ENCODE measurements at places on chromosomes 5 and 9. TPM values are rescaled to one million over a fixed set of nuclear protein-coding genes. Genes with fewer than 3 reads are reported as not detected.

DNA sequence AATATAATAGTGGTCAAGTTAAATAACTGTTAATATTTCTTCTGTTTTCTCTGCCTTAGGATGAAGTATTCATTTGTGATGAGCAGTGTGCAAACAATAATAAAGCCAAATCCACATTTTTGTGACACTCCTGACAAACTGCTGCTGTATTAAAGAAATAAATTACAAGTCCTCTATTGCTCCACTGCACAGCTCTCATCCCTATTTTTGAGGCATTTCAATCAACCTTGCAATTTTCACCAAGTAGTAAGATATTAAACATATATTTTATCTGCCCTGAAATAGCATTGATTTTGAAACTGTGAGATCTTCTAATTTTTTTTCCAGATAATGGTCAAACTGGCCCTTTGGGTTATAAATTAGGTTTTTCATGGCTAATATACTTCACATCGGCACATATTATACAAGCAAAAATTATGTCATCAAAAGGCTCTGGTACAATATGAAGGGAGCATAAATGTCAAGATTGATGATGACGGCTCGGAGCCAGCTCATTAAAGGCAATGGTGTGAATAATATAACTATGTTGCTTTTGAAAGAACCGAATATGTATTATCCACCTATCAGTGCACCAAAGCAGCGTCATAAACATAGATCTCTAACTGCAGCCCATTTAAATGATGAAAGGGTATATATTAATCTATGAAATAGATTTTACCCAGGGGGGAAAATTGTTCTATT is 764.9 kb downstream of the DNAH5 start:
- DNase-seq = no peak

GRCh38 chr5:157196045-157196444 is 15.4 kb downstream of the ITK start:
- no peak for DNase-seq

Gene NRG2
- polyA plus RNA-seq = 1.1 TPM

GRCh38 chr9:272251-273213 is 57.9 kb downstream of the DOCK8 start:
- DNase-seq = no peak

- no peak for DNase-seq
Observed at GRCh38 chr5:159456722-159457465, 126.6 kb upstream of the IL12B start.

Gene GFI1B
- polyA plus RNA-seq = 0.78 TPM

Gene SV2C
- polyA plus RNA-seq = 0.21 TPM

- no peak for DNase-seq
Observed at GRCh38 chr5:13601112-13601511, 343.4 kb downstream of the DNAH5 start.

Gene PDE6A
- polyA plus RNA-seq = 0.14 TPM

Gene FIBCD1
- polyA plus RNA-seq = 0.49 TPM

- DNase-seq = no peak
Observed at GRCh38 chr9:23611869-23612268, 214.2 kb downstream of the ELAVL2 start.

DNA sequence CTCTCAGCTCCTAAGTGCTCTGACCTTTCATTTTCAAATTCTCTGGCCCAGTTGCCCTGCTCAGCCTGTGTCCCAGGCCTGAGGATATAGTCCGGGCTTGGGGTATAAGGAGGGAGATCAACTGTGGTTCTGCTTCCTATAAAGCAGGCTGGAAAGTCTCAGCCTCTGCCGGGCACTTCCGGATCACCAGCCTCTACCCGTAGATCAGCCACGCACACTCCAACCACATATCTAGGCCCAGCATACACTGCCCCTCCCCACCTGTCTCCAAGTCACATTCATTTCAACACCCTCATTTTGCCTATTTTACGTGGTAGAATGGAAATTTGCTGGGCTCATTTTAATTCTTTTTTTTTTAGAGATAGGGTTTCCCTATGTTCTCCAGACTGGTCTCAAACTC is 3.1 kb downstream of the ZER1 start:
- no peak for DNase-seq

DNA sequence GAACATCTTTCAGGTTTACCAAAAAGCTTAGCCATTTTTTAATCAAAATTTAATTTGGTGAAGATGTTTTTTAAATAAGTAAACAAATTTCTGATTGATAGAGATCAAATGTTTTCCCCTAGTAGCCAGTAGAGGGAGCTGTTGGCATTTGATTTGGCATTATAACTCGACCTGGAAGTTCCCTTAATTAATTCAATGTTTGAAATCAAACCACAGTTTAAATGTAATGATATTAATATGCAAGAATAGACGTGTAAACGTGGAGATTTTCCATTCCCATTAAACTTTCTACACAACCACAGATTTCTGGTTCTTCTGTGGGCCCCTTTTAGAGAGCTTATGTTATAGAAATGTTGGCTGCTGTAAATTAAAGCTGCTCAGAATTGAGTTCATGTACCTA is 148.1 kb upstream of the MPDZ start:
- DNase-seq = peak; percentile 47

Measured in renal pelvis (tissue), 12 donors.